ENCODE measurements at places on chromosomes 2 and 18.

DNA sequence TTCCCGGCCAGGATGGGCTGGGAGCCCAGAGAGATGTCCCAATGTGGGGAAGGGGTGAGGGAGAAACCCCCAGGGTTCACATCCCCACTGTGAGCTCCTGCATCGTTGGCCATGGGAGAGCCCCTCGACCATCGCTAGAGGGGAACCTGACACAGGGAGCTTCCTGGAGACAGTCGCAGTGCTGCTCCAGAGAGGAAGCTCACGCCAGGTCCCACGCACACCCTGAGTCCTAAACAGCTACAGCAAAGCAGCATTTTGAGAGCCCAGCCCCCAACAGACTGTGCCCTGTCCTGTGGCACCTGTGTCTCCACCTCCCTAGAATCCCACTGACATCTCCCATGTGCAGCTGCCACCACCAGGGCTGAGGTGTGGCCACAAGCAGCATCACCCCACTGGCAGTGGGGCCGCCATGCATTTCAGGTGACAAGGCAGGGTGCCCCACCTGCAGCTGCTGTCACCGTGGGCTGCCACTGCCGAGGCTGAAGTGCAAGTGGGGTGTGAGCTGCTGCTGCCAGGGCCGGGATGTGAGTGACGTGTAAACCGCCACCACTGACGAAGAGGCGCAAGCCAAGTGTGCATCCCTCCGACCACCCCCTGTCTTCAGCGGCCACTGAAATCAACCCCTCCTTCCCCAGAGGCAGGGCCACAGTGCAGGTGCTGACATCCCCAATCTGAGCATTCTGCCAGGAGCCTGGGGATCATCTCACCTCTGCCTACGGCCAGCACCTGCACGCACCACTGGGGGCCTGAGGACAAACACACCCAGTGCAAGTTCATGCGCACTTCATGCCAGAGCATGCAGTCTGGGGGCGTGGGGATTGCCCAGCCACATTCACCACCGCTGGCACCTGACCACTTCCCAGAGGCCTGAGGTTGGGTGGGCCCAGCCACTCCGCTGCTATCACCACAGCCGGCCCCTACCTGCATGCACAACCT, 467.7 kb upstream of the SALL3 start:
- no peak for DNase-seq
- no peak overlapping the region for H3K27ac ChIP-seq
- no peaks in the 10 kb centered on the region for H3K4me1 ChIP-seq
- H3K27me3 ChIP-seq = no peaks in the 10 kb centered on the region
- no peak overlapping the region for H3K4me3 ChIP-seq

- DNase-seq = no peak
- H3K4me1 ChIP-seq = peaks cover 7% of the 10 kb centered on the region
- H3K27me3 ChIP-seq = no peaks in the 10 kb centered on the region
Measured at GRCh38 chr2:218329826-218330593, 26.6 kb upstream of the CATIP start.

GRCh38 chr2:227416701-227417100, 29.0 kb upstream of the SCYGR1 start:
- peaks cover 4% of the 10 kb centered on the region for H3K4me1 ChIP-seq
- no peaks in the 10 kb centered on the region for H3K27me3 ChIP-seq
- H3K4me3 ChIP-seq = no peak overlapping the region
- no peaks in the 10 kb centered on the region for H3K36me3 ChIP-seq
- no peak overlapping the region for H3K27ac ChIP-seq
- DNase-seq = no peak

- H3K36me3 ChIP-seq = no peaks in the 10 kb centered on the region
- H3K4me3 ChIP-seq = no peak overlapping the region
- H3K27me3 ChIP-seq = no peaks in the 10 kb centered on the region
- H3K27ac ChIP-seq = no peak overlapping the region
- no peaks in the 10 kb centered on the region for H3K4me1 ChIP-seq
Measured at GRCh38 chr18:25594351-25594750, 242.4 kb upstream of the ZNF521 start.

- H3K4me3 ChIP-seq = no peak overlapping the region
- H3K36me3 ChIP-seq = no peaks in the 10 kb centered on the region
- no peak overlapping the region for H3K27ac ChIP-seq
- no peaks in the 10 kb centered on the region for H3K4me1 ChIP-seq
- no peak for DNase-seq
- H3K27me3 ChIP-seq = no peaks in the 10 kb centered on the region
Measured at GRCh38 chr2:49961346-49961745, 807.0 kb upstream of the FSHR start.

DNA sequence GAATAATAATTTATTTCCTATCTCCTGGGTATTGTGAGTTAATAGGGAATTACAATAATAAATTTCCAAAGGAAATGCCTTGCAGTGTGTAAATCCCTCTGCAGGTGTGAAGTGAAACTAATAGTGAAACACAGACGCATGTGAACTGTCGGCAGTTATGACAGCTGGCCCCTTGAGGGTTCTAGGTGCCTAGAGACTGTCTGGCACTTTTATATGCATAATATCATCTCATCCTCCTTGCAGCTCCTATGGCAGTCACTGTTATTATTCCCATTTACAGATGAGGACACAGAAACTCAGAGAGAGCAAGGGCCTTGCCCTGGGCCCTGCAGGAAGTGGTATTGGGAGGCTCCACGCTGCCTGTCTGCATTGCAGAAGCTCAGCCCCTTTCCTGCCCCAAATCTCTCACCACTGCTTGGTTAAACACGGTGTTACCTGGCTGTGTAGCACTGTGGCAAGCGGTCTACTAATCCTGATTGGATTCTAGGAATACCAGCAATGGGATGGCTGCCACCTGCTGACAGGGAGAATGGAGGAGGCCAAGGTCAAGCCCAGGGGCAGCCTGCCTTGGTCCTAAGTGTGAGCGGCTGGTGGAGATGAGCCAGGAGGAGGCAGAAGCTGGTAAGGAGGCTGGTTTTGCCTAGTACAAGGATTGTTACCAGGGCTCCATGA, 32.8 kb upstream of the ACKR3 start:
- H3K4me1 ChIP-seq = no peaks in the 10 kb centered on the region
- no peaks in the 10 kb centered on the region for H3K36me3 ChIP-seq
- DNase-seq = no peak
- H3K27me3 ChIP-seq = peaks cover 6% of the 10 kb centered on the region

DNA sequence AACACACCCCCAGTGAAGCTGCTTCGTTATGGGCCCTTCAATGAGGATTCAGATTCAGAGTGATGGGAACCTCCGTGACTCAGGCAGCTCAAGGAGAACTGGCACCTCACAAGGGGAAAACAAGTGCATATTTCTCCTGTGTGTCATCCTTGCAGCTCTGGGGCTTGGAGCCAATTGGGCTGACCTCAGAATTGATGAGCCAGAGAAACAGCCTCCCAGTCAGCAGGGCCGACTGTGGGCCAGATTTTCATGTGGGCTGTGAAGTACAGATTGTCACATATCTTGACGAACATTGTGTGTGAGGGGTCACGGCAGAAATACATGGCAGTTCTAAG, 189.6 kb upstream of the SP5 start:
- peaks cover 2% of the 10 kb centered on the region for H3K4me1 ChIP-seq
- no peak overlapping the region for H3K27ac ChIP-seq
- peaks cover 2% of the 10 kb centered on the region for H3K27me3 ChIP-seq
- H3K36me3 ChIP-seq = no peaks in the 10 kb centered on the region
- H3K4me3 ChIP-seq = no peak overlapping the region

- H3K27ac ChIP-seq = peak overlapping the region; percentile 93
- DNase-seq = peak; percentile 98
- no peaks in the 10 kb centered on the region for H3K36me3 ChIP-seq
Measured at GRCh38 chr2:237184192-237184918, 98.7 kb downstream of the COPS8 start.

GRCh38 chr2:166519391-166519962, 25.4 kb upstream of the SCN7A start:
- DNase-seq = no peak
- H3K27me3 ChIP-seq = no peaks in the 10 kb centered on the region
- no peak overlapping the region for H3K4me3 ChIP-seq

DNA sequence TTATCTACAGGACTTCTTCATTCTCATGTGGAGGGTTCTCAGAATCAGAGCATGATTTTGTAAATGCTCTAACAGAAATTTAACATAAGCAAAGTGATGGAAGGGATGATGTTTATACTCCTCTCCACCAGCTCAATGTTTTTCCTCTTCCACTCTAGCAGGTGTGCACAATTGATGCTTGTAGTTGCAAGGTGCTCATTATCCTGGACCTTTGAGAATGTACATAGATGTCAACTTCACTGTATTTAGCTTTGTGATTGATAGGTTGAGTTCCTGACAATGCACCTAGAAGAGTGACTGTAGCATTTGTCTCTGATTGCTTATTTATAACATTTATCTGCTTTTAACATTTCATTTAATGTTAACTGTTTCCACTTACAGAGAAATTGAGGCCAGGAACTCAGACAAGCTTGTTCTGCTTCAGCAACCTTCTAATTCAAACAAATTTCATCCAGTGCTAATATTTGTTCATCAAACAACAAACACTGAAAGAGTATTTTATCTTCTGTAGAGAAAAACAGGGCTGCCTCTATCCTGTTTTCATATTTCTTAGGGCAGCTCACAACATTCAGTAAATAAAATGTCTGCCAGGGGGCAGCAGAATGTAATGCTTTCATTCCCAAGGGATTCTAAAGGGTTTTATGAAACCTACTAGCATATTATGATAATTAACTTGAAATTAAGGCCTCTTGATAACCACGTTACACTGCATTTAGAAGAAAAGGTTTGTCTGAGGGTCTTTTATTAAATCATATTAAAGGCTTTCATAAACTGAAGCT, 127.9 kb upstream of the NOL4 start:
- no peak overlapping the region for H3K27ac ChIP-seq
- no peak overlapping the region for H3K4me3 ChIP-seq
- no peaks in the 10 kb centered on the region for H3K36me3 ChIP-seq
- DNase-seq = no peak

DNA sequence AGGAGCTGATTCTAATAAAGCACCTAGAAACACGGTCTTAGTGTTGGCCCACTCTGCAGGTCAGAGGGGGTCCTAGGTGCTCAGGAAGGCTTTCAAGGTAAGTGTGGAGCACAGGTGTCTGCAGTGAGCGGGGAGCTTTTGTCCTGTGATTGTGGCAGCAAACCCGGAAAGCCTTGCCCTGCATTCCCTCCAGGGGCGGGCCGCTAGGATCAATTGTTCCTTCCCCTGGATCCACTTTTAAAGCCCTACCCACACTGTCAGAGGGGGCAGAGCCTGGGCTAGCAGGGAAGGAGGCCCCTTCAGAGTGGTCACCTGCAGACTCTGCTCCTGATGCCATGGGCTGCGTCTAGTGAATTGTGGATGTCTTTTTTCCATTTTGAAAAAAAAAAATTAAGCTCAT, 176.0 kb downstream of the CTIF start:
- peaks cover 14% of the 10 kb centered on the region for H3K4me1 ChIP-seq
- H3K36me3 ChIP-seq = peaks cover 26% of the 10 kb centered on the region
- no peaks in the 10 kb centered on the region for H3K27me3 ChIP-seq
- H3K27ac ChIP-seq = no peak overlapping the region
- H3K4me3 ChIP-seq = no peak overlapping the region

- no peaks in the 10 kb centered on the region for H3K4me1 ChIP-seq
- no peaks in the 10 kb centered on the region for H3K36me3 ChIP-seq
- H3K4me3 ChIP-seq = no peak overlapping the region
- H3K27ac ChIP-seq = no peak overlapping the region
Measured at GRCh38 chr2:8178911-8179310, 502.9 kb upstream of the ID2 start.

DNA sequence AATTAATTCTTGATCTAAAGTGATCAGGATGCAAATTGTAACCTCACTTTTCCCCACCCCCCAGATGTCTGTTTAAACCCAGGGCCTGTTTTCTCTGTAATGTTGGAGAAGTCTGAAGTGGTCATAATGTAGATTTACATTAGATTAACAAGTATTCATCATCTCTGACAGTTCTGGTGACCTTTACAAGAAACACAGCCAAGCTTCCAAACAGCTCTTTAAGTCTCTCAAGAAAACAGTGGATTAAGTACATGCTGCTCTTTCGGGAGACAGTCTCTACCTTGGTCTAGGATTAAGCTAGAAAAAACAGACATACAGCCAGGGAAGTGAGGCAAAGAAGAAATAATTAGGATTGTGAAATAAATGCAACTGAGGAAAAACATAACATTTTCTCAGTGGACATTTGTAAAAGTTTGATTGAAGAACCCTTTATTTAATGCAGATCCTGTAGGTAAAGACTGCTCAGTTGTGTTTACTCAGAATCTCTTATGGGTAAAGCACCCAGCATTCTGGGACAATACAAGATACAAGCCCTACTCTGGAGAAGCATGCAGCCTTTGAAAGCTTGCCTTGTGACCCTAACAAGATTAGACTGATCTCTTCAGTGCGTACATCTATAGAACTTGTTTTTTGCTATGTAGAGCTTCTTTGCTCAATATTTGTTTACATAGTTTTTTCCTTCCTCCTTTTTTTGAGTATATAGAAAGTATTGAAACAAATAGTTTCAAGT, 203.9 kb downstream of the PHLPP1 start:
- no peak overlapping the region for H3K27ac ChIP-seq
- H3K4me3 ChIP-seq = no peak overlapping the region
- peaks cover 4% of the 10 kb centered on the region for H3K4me1 ChIP-seq

DNA sequence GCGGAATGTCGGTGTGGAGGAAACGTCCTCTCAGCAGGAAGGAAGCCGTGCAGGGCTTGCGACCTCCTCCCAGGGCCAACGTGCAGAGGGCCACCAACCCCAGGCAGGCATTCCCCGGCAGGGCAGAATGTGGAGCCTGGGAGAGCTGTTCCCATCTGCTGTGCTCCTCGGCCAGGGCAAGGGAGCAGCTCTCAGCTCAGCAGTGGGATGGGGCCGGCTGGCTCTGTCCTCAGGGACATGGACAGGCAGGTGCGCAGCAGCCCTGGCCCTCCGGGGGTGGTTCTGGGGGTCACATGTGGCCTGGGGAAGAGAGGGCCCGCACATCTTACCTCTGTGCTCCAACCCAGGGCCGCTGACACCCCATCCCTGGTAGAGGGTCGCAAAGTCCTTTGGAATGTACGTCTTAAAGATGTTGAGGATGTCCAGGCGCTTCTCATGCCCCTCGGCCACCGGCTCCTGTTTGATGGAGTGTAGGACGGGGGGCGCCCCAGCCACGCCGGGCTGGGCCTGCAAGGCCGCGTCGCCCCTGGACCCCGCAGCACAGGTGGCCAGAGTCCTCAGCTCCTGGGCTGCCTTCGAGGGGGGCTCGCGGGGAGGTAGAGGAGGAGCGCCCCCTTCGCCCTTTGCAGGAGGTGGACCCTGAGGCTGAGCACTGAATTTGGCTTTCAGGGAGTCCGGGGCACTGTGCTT, 116.4 kb downstream of the ZNF516 start:
- H3K27ac ChIP-seq = no peak overlapping the region
- DNase-seq = no peak
- H3K36me3 ChIP-seq = peaks cover 29% of the 10 kb centered on the region
- H3K4me1 ChIP-seq = peaks cover 15% of the 10 kb centered on the region

GRCh38 chr2:124810132-124810531, 785.0 kb downstream of the CNTNAP5 start:
- DNase-seq = peak; percentile 44
- H3K27me3 ChIP-seq = no peaks in the 10 kb centered on the region
- no peak overlapping the region for H3K27ac ChIP-seq
- no peaks in the 10 kb centered on the region for H3K36me3 ChIP-seq
- no peaks in the 10 kb centered on the region for H3K4me1 ChIP-seq

- H3K27ac ChIP-seq = peak overlapping the region; percentile 22
- no peak overlapping the region for H3K4me3 ChIP-seq
- peak; percentile 67 for DNase-seq
- H3K4me1 ChIP-seq = peaks cover 51% of the 10 kb centered on the region
- H3K36me3 ChIP-seq = peaks cover 2% of the 10 kb centered on the region
Measured at GRCh38 chr2:120863661-120864320, 128.1 kb downstream of the GLI2 start.

GRCh38 chr2:866009-866680, 84.5 kb upstream of the SNTG2 start:
- no peaks in the 10 kb centered on the region for H3K36me3 ChIP-seq
- H3K4me3 ChIP-seq = no peak overlapping the region
- H3K27ac ChIP-seq = no peak overlapping the region

GRCh38 chr2:138036522-138036921, 72.2 kb downstream of the HNMT start:
- no peaks in the 10 kb centered on the region for H3K4me1 ChIP-seq
- H3K27me3 ChIP-seq = no peaks in the 10 kb centered on the region
- no peaks in the 10 kb centered on the region for H3K36me3 ChIP-seq

Measured in IMR-90 (cell line).